ENCODE measurements at places on chromosomes 6 and 20.

GRCh38 chr20:47345214-47345613 is 11.3 kb downstream of the ZMYND8 start:
- no peak for DNase-seq

DNA sequence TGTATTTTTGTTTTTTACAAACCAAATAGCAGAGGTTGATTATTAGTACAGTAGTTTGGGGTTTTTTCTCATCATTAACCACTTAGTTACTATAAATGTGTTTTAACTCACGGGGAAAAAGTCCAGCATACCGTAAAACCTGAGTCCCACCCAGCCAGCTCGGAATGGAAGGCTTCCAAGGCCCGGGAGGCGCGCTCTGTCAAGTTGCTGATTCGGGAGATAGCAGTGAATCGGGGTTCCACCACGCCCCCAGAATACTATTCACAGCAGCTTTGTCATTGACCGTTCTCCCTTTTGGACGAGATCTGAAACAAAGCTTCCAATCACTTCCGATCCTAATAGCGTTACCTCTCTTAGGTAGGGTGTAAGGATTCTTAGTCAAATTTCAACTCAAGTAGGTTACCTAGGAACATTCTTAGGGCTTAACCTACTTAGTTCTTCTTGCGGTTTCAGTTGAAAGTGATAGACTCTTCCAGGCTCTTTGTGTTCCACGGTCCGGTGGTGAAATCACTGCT is 232.8 kb upstream of the QKI start:
- no peak for DNase-seq

GRCh38 chr20:57555457-57556184 is 5.3 kb upstream of the PCK1 start:
- no peak for DNase-seq

DNA sequence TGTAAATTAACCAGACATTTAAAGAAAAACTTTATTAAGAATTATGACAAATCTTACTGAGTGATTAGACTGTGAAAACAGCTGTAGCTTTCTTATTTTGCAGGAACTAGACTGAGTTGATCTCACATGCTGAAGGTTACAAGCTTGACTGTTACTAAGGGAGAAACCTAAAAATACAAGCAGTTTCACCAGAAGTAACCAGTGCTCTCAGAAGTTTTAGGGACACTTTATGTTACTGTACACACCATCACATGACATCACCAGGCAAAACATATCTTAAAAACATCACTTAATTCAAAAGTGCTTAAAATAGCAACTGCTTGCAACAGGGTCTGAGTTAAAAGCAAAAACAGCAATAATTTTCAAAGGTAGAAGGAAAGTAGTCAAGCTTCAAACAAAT is 5.4 kb downstream of the FBXO30 start:
- no peak for DNase-seq

- DNase-seq: no peak
Measured at GRCh38 chr6:38182426-38182825, 362.9 kb downstream of the ZFAND3 start.

GRCh38 chr20:62258499-62259293 is 20.4 kb downstream of the OSBPL2 start:
- DNase-seq: no peak

GRCh38 chr20:43963872-43964791 is 49.5 kb downstream of the TOX2 start:
- DNase-seq: no peak

DNA sequence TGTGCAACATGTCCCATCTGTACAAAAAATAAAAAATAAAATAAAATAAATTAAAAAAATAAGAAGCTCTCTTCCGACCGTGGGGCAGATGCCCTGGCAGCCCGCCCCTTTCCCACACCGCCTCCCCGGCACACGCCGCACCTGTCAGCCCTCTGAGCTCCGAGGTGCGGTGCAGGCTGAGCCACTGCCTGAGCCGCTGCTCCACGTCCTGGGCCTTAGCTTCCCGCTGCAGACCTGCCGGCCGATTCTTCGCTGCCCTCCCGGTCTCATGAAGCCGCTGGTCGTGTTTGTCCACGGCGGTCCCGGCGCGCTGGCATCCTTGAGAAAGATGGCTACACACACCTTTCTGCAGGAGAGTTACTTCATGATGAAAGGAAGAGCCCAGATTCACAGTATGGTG is 10.7 kb upstream of the CLPSL2 start:
- no peak for DNase-seq
